ENCODE measurements at places on chromosomes 16 and 17. TPM values are rescaled to one million over a fixed set of nuclear protein-coding genes. Genes with fewer than 3 reads are reported as not detected.

DHX58 gene
- 15.4 TPM for total RNA-seq

PRKCA gene
- 14.3 TPM for total RNA-seq

TMEM88 gene
- 382 TPM for total RNA-seq

PRR29 gene
- total RNA-seq: not detected

GRAPL gene
- total RNA-seq: 13.8 TPM

CTF1 gene
- 0.33 TPM for total RNA-seq

SERPINF2 gene
- total RNA-seq: 0.15 TPM

GUCY2D gene
- total RNA-seq: not detected

KRT15 gene
- total RNA-seq: 18.9 TPM

C17orf113 gene
- 0.07 TPM for total RNA-seq

MRPL38 gene
- 31.1 TPM for total RNA-seq

TVP23A gene
- not detected for total RNA-seq

All from mammary microvascular endothelial cell (primary cell).